Stimulated activated CD8-positive, alpha-beta memory T cell treated with anti-CD3 and anti-CD28 coated beads, Interleukin-4, amount 100 ng/mL, for 1 hour (primary cell): ENCODE measurements at places on chromosomes 6 and 20.

DNA sequence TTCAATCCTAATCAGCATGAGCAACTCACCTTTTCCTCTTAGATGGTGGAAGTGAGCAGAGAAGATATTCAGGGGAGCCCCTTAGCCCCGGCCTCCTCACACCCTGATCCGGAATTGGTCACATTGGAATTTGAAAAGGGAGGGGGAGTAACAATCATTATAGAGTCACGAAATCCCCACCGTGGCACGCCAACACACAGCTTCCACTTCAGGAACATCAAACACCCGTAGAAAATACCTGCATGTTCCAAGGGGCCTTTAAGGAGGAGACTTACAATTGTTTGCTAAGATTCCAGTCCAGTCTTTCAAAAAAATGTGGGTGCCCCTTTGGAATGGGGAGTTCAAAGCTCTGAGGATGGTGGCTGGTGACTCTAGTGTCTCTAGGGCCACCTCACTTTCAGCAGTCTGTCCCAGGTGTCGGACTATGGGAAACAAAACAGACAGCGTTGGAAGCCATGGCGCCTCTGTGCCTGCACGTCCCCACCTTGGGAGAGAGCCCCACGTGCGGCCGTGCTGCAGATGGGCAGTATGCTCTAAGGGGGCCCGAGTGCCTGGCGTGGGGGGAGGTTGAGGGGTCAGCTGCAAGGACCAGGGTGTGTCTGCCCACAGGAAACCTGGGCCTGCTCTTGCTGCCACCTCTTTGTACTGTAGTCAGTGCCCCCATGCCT, 2.4 kb downstream of the CD93 start:
- DNase-seq = no peak

- no peak for DNase-seq
Measured at GRCh38 chr6:132461958-132462357, 51.0 kb downstream of the STX7 start.

DNA sequence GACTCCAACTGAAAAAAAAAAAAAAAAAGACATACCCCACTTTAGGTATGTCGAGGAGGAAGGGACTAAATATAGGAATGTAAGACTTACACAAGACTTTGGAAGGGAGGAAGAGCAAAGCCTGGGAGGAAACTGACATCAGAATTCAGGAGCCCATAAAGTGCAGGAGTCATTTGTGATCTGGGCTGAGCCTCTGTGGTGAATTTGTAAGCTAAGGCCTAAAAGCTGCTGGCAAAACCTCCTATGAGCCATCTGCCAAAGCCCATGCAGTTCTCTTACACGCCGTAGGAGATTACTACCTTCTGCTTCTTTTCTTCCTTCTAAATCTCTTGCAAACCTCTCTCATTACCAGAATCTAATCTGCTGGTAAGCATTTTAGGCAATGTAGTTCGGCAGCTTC, 52.0 kb upstream of the THEMIS start:
- DNase-seq = no peak

- no peak for DNase-seq
Measured at GRCh38 chr6:123898665-123899064, 95.0 kb downstream of the NKAIN2 start.

DNA sequence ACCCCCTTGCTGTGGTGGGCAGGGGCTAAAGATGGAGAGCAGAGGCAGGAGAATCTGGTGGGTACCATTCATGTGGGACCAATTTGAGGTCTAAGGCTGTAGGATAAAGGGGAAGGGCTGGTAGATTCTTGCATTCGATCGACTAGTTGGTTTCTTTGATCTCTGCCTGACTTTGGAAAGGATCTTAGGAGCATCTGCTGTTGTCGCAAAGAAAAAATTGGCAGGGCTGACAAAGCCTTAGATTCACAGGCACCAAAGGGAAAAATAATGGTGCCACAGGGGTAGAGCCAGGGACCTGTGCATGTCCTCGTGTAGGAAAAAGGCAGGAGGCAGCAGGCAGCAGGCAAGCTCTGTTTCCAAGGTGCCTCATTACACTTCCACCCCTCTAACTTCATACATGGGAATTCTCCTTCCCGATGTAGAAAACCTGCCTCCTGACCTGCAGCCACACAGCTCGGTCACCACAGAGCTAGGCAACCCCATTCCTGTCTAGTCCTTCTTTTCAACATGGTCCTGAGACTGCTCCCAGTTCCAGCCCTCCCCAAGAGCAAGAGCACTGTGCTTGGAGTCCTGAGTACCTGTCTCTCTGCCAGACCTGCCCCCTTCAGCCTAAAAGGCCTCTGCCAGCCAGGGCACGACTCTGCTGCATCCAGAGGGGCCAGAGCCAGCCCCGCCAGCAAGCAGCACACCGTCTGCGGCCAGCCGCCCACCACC, 71.9 kb downstream of the FGD2 start:
- no peak for DNase-seq

DNA sequence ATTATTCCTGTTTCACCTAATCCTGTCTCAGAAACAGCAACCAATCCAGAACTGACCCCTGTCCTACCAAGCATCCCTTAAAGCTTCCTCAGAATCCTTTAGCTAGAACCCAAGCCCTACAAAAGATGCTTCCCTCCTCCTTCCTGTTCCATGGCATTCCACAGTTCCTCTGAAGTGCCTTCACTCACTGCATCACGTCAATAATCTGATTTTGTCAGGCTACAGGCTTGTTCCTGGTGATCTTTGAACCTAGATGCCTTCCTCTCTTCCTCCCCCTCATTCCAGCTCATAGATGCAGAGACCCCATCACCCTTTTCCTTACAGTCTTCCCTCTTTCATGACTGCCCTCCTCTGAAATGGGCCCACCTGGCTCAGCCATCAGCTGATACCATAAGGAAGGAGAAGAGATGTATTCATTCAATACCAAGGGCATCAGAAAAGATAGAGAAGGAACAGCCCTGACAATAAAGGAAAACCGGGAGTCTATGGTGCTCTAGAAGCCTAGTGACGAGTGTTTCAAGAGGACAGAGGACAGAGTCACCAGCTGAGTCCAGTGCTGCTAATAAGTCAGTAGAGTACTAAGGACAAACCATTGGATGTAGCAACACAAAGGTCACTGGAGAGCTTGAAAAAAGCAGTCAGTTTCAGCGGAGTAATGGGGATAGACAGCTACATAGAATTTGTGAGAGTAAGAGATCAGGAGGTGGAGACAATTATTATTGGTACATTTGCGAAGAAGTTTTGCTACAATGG, 62.5 kb upstream of the SPDEF start:
- DNase-seq = no peak

DNA sequence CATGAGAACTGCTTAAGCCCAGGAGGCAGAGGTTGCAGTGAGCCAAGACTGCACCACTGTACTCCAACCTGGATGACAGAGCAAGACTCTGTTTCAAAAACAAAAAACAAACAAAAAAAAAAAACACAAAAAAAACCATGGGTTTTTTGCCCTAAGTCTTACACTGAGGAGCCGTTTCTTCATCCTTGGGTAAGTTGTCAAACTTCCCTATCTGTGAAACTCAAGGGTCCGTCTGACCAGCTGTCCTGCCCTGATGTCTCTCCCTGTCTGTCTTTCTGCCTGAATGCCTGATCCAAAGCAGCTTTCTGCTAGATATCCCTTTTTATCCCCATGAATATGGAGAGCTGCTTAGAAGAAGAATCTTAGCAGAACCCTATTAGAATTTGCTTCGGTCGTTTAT, 41.3 kb upstream of the CLDN20 start:
- no peak for DNase-seq

DNA sequence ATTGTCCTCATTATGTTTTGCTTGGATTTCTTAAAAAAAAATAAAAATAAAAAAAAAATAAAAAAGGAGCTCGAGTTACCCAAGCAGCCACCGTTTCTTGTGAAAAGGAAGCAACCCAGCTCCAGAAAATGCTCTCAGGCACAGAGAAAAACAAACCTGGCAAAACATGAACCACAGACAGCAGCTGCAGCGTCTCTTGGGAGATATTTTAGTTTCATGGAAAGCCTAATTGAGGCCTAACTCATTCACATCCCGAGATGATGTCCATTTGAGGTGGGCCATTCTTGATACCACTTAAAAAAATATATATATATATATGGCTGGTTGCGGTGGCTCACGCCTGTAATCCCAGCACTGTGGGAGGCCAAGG, 13.7 kb upstream of the MRAP2 start:
- DNase-seq = no peak

DNA sequence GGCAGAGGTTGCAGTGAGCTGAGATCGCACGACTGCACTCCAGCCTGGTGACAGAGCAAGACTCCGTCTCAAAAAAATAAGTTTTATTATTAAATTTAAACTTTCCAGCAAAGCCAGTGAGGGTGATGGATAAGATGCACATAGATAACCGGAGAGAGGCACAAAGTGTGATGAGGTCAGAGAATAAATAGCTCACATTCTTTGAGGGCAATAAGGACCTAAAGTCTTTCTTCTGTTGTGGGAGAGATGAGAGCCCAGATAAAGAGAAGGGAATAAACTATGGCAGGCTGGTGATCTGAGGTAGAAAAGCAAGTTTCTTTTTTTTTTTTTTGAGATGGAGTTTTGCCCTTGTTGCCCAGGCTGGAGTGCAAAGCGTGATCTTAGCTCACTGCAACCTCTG, 20.6 kb upstream of the EZR start:
- no peak for DNase-seq

- DNase-seq = no peak
Measured at GRCh38 chr6:148746363-148747144, at the start of gene UST. Gene UST, plus strand, starts transcription at chr6:148747030. Its CDS starts 401 bp downstream, at chr6:148747431.

DNA sequence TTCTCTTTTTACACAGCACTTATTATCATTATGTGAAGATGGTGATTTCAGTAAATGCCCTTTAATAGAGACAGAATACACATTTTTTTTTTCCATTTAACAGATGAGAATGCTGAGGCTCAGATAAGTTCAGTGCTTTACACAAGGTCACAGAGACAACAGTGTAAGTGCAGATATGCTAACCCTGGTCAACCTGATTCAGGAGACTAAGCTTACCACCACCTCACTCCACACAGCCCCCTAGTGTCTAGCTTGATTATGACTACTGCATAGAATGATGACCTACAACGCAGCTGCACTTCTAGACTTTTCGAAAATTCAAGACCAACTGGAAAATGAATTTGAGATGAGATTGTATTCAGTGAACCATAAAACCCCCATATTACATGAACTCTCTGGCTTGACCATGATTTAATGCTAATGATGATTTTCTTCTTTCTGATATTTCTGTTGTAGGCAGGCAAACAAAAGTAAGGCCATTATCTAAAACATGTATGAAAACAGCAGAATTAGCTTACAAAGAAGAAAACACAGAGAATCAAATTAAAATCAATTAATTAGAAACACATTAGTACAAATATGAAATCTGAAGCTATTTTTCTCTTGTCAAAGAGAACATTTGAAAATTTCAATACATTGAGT, 212.1 kb upstream of the PHACTR1 start:
- DNase-seq = no peak

DNA sequence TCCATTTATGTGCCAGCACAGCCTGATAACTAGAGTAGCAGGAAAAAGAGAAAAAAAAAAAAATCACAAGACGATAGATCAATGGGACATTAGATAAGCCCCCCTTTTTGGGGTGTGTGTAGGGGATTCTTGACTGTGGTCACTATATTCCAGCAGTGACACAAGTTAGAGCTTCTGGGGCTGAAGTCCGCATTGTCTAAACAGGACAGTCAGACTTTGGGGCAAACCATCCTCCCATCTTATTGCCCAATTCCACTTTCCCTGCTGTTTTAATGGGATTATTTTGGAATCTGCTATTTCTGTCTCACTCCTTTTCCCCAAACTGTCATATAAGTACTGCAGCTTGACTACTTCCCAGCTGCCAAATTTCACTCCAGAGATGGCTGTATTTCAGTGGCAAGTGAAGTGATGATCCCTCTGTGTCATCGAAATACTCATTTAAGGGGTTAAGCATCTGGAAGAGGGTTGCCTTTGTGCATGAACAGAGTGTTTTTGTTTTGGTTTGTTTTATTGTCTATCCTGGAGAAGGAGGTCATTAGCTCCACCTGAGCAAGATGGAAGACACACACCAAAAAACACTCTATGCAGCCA, 182.5 kb downstream of the ATXN1 start:
- no peak for DNase-seq

- no peak for DNase-seq
Measured at GRCh38 chr6:39091220-39091619, 23.8 kb downstream of the SAYSD1 start.

DNA sequence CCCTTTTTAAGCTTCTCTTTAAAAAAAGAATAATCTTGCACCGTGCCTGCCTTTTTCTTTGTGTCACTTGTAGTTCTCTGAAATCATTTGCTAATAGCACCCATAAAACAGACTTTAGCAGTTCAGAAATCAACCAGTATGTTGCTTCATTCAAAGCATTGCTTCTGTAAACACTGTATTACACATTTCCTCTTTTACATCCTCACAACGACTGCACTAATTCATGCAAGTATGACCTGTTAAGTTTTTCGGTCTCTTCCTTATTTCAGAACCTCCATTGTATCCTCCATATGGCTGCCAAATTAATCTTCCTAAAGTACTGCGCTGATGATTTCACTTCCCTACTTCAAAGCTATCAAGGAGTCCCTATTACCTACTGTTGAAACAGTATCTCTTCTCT, 142.9 kb upstream of the RNF217 start:
- no peak for DNase-seq

DNA sequence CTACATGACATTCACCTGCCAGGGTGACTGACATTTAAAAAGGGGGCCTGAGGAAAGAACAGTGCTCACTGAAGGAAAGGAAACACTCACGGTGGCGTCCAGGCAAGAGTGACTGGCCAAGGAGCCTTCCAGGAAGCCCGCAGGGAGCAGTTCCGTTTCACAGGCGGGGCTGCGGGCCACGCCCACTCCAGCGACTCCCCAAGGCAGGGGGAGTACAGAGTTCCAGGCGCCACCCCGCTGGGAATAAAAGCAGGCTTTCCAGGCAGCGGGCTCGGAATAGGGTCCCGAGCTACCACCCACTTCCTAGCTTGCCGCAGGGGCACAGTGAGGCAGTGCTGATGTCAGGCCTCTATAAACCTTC, 34.2 kb downstream of the PKIG start:
- no peak for DNase-seq
